AG10803 (cell line): ENCODE measurements at places on chromosomes 2 and 18.

- DNase-seq = no peak
Observed at GRCh38 chr2:204670756-204671155, 125.5 kb downstream of the PARD3B start.

DNA sequence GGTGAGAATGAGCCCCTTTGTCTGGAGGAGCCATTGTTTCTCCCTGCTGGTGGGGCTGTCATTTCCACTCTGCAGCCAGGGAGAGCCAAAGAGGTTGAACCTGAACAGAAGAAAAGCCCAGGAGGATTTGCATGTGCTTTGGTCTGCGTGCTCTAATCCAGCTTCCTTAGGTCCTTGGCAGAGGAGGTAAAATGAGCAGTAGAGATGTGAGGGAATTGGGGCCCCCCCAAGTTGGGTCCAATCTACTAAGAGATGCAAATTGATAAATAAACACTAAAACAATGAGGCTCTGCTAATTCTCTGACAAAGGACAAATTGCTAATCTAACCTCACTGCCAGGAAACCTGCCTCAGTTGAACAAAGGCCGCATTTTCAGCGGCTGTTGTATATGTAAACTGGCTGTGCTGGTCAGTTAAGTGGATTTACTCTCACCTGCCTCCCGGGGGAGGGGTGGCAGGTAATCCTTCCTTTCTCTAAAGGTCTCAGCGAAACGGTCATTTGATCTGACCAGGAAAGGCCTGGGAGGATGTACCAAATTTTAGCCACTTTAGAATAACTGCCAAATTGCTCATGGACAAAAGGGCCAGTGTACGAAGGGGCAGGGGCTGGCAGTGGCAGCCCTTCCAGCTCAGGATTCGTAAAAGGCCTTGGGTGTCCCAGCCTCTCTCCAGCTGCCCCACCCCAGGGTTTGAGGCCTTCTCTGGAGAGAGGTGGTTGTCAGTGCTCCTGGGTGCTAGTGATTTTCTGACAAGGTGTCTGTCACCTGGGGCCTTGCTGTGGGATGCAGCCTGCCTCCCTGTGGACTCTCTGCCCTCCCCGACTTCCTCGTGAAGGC is 193.6 kb downstream of the MIB1 start:
- DNase-seq = no peak

GRCh38 chr2:121519153-121519552 is 11.5 kb upstream of the RNU4ATAC start:
- DNase-seq = no peak

DNA sequence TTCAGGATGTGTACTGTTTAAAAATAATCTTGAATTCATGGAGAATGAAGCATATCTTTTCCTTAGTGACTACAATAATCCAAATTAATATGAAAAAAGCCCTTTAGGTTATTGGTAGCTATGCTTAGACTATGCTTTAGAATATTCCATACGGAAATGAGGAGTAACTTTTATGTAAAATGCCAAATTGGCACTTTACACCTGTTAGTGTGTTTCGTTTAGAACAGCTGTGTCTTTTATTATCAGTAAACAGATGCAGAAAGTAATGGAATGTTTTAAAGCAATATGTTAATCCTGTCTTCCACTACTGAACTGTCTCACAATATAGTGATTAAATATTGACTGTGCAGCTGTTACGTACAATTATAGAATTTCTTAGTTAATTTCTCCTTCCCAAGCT is 129.6 kb downstream of the PMS1 start:
- DNase-seq = no peak

DNA sequence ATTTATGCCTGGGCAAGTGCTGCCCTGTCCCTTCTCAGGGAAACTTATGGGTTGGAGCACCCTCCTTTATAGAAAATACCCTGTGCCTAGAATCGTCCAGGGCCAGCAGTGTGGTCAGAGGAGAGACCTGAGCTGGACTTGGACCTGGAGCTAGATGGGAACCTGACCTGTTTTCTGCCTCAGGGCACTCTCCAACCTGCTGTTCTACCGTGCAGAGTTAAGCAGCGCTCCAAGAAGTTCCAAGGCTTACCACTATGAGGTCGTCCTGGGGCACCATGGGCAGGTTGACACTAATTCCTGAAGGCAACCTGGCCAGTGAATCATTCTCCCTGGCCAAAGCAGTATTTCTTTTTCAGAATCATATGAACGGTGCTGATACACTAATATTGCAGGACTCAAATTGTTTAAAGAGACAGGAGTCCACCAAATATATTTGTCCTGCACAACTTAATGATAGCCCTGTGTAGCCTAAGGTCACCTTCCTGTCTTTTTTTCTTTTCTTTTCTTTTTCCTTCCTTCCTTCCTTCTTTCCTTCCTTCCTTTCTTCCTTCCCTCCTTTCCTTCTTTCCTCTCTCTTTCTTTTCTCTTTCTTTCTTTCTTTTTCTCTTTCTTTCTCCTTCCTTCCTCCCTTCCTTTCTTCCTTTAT is 455.4 kb upstream of the HNMT start:
- DNase-seq = no peak

DNA sequence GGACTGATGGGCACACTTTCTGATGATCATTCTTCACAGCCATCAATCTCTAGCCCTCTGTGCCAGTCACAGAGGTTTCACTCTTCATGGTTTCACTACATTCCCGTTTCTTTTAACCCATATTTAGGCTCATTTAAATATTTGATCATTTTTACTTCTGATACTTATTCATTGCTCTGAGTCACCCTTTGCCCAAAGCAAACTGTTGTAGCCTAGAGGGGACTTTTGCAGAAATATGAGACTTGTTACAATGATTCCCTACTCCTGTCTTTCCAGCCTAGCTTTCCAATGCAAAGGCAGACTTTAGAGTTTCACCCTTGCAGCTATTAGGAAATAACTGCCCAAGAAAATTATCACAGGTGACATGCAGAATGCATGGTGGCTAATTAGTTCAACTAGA is 444.2 kb downstream of the PTPRM start:
- DNase-seq = no peak

DNA sequence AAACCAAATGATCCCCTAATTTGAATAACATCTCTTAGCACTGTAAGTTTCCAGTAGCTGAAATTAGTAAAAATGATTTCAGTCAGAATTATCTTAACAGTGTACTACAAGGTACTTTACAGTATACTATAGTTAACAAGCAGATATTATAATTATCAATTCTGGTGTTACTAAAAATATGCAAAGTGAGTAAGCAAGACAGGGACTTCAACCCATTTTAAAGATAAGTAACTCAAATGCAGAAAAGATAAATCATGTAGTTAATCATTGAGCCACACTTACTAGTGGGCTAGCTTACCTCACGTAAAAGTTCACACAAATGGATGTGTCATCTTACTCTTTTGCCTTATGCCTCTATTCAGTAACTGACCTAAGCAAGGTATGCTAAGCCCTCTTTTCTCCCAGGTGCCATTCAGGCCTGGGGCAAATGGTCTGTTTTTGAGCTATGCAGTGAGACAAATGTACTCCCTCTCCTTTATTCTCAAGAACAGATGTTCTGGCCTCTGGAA is 101.0 kb downstream of the NBAS start:
- DNase-seq = no peak

GRCh38 chr2:155830351-155830750 is 502.2 kb downstream of the NR4A2 start:
- no peak for DNase-seq

GRCh38 chr2:168490015-168490874 is 34.2 kb downstream of the CERS6 start:
- no peak for DNase-seq

DNA sequence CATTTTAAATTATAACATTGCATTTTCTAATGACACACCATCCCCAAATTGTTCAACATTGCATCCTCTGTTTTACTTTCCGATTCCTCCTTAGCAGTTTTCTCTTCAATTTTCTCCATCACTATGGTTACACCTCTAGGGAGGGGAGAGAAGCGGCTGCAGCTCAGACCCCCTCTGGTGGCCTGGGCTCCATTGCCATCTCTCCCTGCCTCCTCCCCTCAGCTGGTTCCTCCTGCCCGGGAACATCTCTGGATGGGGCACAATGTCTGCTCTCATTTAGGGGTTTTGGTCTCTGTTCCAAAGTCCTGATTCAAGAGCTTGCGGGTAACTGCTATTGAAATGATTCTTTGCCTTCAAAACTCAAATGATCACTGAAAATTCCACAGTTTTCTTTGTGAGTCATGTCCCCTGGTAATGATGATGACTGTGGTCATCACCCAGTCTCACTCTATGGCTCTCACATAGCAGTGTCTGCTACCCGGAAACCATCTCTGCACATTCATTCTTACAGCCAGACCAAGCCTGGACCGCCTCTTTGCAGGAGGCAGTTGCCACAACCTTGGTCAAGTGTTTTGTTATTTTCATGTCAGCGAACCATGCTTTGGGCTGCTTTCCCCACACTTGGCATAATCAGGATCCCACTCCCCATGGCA is 263.9 kb downstream of the ALPK2 start:
- peak; percentile 58 for DNase-seq

GRCh38 chr18:36661999-36662398 is 166.8 kb downstream of the TPGS2 start:
- DNase-seq = peak; percentile 26

DNA sequence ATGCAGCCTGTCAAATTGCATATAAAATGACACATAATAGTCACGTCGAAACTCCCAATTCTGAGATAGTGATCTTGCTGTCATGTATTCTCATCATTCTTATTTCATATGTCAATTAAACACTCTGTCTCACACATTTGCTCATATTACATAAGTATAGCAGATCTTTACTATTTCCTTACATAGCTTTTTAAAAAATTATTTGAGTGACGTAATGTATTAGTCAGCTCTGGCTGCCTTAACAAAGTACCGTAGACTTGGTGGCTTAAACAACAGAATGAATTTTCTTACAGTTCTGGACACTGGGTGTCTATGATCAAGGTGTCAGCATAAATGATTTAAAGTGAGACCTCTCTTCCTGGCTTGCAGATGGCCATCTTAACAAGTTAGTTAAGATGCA is 1032.3 kb upstream of the NRXN1 start:
- no peak for DNase-seq

GRCh38 chr18:35027206-35027605 is 14.0 kb upstream of the MAPRE2 start:
- no peak for DNase-seq

GRCh38 chr2:130345611-130346010 is 2.9 kb downstream of the IMP4 start:
- DNase-seq = no peak

GRCh38 chr2:15941481-15941850 is 1.1 kb downstream of the MYCN start:
- DNase-seq = no peak

DNA sequence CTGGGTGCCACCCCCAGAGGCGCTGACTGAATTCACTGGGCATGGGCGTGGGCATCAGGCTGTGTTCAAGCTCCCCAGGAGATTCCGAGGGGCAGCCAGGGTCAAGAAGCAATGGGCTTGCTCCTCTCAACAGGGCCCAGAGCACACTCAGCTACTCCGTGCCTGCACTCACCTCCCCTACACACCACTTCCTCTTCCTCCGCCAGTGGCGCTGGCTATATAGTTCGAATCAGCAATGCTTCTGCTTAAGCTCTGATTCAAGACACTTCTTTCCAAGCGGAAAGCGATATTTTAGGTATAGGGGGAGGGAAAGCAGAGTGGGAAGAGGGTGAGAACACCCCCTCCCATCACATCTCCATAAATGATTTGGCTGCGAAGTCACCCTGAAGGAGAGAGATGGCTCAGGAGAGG is 42.1 kb downstream of the CRACDL start:
- DNase-seq = no peak

GRCh38 chr2:121121661-121122060 is 163.3 kb downstream of the TFCP2L1 start:
- no peak for DNase-seq

DNA sequence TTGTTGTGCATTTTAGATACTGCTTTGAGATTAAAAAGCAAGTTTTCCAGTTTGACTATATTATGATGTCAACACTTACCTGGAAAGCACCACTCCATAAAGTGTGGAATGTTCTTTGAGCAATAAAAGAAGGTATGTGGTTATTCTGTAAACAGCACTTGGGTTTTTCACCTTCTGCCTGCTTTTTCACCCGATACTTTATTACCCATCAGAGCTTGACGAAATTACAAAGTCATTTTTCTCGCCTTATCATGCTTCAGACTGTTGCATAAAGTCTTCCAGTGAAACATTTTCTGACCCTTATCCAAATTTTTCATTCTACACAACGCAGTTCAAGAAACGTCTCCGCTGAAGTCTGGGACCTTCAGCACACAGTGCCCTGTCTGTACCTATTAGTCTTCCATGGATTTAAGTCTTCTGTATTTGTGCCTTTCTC is 25.2 kb downstream of the CAB39 start:
- DNase-seq = no peak

DNA sequence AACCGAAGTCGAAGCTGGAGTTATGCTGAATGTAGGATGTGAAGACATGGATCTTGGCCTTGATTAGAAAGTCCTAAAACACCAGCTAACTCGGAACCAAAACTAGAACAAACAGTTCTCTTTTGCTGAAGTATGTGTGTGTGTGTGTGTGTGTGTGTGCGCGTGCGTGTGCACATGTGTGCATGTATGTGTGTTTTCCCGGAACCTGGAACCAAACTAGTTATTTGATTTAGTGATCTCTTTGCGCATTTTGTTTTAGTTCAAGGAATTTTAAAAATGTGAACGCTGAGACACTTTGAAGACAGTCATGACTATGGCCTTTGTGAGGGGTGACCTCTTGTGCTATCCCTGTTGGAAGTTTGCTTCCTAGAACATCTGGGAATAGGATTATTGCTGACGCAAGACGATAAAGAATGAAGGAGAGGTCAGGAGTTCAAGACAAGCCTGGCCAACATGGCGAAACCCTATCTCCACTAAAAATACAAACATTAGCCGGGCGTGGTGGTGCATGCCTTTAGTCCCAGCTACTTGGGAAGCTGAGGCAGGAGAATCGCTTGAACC is 23.8 kb downstream of the FHL2 start:
- peak; percentile 64 for DNase-seq

DNA sequence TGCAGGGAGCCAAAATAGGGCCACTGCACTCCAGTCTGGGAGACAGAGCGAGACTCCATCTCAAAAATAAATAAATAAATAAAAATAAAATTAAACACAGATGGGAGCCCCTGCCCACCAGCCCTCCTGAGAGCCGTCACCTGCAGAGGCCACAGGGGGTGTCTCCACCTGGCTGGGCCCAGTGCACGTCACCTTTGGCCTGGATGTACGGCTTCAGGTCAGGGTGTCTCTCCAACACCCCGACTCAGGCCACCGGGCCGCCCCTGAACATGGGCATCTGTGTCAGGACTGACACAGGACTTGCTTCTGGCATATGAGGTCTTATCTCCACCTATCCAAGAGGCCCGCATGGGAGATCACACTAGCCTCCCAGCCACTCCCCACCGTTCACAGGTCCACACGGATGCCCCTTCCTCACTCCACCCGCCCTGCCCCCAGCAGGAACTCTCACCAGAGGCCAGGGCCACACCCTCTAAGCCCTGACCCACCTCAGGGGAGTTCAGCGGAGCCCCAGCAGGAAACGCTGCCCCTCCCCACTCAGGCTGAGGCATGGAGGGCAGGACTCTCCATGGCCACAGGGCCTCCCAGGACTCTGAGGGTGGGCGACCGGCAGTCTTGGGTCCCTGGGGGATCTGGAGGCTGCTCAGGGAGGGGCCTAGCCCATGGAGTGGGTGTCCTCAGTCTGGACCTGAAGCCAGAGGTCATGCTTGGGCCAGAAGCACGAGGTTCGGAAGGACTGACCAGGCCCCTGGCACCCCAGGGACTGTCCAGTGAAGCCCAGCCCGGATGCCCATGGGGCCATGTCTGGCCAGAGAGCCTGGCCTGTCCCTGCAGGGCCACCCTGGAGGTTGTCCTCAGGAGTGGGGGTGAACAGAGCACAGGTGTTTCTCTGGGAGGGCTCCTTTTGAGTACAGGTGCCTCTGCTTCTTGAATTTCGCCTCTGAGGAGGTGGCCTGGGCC is 1.6 kb upstream of the CROCC2 start:
- no peak for DNase-seq

GRCh38 chr2:85106489-85107180 is 26.6 kb upstream of the TCF7L1 start:
- DNase-seq = peak; percentile 48
